ENCODE measurements at places on chromosomes 1 and 21.
A peak's percentile ranks its signal among the peaks of the same experiment; 100 is the strongest.

- peak; percentile 7 for DNase-seq
Measured at GRCh38 chr21:39788383-39788782, 43.4 kb downstream of the IGSF5 start.

- DNase-seq = no peak
Measured at GRCh38 chr1:34918977-34919561, 10.4 kb downstream of the DLGAP3 start.

- peak; percentile 97 for DNase-seq
Measured at GRCh38 chr1:226662642-226663326, 76.3 kb downstream of the ITPKB start.

DNA sequence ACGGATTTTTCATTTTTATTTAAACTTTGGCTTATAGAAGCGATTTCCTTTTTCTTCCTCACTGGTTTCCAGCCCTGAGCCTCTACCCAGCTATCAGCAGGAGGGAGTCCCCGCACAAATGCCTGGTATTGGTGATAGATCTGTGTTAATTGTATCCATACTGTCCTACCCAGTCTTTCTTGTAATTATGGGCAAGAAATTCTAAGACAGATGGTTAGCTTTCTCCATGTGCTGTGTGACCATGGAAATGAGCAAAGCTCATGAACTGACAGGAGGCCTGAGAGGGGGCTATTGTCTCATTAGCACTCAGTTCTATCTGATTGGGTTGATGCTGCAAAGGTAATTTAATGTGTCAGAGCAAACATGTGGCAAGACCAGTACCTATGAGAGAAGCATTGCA is 108.1 kb upstream of the IVNS1ABP start:
- DNase-seq = no peak

- no peak for DNase-seq
Measured at GRCh38 chr1:225857256-225857655, 24.9 kb downstream of the TMEM63A start.

Data from skeletal muscle cell (primary cell).